ENCODE measurements at places on chromosomes 3 and 15.

DNA sequence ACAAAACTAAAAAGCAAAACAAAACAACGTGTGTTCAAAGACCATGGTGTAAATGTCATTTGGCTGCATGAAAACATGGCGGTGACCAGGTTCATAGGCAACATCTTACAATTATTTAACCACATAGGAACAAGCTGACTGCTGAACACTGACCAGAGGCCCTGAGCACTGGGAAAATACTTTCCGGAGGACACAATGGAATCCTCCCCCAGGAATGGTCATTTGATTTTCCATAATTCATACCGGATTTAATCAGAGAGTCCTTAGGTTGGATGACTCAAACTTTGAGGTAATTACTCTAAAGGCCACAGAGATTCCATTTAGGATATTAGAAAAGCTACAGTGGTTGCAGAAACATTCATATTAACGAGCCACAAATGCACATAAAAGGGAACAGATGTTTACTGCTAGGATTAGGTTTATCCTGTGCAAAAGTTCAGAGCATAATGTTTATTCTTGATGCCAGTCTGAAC, 254.7 kb downstream of the NR1D2 start:
- DNase-seq, result peak; percentile 79

GRCh38 chr15:65937054-65937453, 67.8 kb downstream of the RAB11A start:
- no peak for DNase-seq

- no peak for DNase-seq
Measured at GRCh38 chr15:40282869-40283614, at the start of gene ANKRD63. TSS of gene ANKRD63 (minus strand) at chr15:40283064. CDS start at chr15:40282586, 478 bp downstream.

- no peak for DNase-seq
Measured at GRCh38 chr3:197561926-197562325, 6.2 kb upstream of the BDH1 start.

DNA sequence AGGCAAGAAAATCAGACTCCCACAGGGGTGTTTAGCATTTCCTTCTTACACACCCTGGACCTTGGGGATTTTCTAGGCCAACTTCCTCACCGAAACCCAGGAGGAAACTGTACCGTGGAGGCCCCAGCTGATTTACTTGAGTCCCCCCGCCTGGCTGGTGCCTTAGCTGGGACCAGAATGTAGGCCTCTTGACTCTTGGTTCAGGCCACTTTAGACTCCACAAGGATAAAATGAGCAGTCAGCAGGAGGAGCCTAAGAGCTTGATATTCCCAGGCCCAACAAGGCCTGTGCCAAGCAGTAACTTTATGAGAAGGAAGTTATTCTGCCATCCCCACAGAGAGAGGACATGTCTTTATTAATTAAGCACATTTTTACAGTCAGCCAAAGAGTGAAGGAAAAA, 4.6 kb upstream of the APBA2 start:
- no peak for DNase-seq

DNA sequence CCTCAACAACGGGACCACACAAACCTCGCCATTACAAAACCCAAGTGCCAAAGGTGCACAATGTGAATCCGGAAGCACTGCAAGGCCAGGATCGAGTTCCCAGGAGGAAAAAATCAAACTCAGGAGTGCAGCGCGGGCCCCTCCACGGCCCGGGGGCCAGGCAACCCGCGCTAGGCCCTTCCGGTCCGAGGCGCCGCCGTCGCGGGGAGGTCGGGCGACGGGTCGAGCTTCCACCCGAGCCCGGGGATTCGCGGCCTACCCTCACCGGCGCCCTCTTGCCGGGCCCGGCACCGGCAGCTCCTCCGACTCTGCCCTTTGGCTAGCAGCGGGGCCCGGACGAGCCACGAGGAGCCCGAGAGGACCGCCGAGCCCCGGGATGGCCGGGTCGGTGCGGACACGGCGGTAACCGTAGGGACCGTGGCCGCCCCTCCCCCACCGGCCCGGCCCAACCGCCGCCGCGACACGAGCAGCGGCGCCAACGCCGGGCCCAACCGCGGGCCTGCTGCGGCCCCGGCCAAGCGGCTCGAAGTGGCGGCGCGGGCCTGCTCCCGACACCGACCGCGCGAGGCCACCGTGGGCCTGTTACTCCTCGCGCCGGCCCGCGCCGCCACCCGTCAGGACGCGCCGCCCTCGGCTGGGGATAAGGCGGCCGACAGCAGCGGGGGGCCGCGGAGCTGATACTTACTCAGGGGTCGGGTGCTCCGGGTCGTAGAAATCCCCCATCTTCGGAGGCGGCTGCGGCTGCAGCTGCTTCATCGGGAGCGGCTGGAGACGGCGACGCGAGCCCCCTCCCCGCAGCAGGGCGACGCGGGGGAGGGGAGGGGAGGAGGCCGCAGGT, 525 bp downstream of the SETD2 start:
- peak; percentile 21 for DNase-seq

DNA sequence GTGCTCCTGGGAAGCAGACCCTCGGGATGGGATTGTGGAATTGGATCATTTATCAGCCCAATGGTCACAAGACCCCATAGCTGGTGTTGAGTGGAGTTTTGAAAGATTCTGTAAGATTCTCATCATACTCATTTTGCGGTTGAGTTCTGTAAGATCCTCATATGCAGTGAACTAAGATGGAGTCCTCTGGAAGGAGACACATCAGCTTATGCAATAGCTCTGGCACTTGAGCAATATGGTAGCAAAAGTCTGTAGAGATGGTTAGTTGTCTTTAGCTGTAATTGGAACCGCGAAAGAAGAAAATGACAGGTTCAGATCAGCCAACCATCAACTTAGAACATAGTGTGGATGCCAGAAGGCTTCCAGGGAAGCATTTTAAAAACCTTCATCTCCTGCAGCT, 184.5 kb upstream of the TSC22D2 start:
- no peak for DNase-seq

- DNase-seq, result no peak
Measured at GRCh38 chr3:4856986-4857385, 122.3 kb upstream of the BHLHE40 start.

DNA sequence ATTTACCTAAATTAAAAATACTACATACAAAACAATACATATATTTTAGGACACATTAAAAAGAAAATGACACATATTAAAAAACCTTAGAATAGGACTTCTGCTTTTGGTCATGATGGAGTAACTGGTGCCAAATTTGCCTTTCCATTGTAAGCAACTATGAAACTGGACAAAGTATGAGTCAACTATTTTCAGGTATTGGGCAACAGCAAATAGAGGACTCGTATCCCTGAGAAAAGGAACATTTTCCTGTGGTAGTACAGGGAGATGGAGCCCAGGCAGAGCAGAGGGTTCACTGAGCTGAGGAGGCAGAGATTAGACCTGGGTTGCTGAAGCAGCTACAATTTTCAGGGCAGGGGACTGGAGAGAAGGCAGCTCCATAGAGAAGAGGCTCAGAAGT, 14.7 kb downstream of the CCR1 start:
- DNase-seq, result peak; percentile 53

All from amniotic epithelial cell (primary cell).